H1 (cell line): ENCODE measurements at places on chromosomes 2 and 18.

GRCh38 chr2:15949126-15949525, 8.8 kb downstream of the MYCN start:
- no peak for DNase-seq

- DNase-seq: no peak
These were observed 82.9 kb downstream of the DYSF start for GRCh38 chr2:71536226-71536671.

DNA sequence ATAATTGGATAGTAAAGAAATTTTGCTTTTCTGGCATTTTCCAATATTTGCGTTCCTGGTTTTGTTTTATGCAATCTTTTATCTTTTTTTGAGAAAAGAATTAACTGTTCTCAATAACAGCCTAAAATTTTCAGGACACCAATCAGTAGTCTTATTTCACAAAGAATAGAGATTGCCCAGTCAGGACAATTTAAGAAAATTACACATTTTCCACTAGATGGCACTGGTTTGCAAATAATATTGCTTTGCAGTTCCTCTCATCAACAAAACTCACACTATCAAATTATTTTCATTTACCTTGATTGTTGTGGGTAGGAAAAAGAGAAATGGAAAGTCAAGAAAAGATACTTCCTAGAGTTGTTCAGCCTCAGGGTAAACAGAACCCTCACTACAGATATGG, 2.4 kb upstream of the RBM45 start:
- no peak for DNase-seq

DNA sequence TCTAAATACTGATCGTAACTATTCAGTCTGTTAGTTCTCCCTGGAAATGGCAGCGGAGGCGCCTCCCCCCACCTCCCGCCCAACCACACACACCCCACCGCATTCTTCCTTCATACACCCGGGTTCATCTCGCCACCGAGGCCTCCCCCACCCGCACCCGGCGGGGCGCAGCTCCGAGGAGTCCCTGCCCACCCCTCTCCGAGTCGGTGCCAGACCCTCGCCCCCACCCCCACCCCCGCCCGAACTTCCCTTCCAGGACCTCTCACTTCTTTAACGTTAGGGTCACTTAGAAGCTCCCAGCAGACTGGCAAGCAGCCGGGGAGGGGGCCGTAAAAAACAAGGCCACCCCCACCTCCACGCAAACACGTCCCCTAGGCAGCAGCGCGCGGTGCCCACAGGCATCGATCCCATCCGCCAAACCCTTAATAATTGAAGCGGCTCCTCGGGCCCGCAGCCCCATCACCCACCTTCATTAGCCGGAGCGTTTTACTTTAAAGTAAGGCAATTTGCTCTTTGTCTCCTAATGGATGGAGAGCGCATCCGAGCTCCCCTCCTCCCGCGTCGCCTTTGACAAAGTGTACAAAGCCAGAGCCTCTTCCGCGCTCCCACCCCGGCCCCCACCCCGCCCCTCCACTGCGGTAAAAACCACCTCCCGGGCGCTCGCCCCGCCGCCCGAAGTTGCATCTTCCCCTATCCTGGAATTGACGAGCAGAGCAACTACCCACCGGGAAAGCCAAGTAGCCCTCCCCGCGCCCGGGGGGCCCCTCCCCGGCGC, 624 bp downstream of the ZNF516 start:
- DNase-seq: no peak

DNA sequence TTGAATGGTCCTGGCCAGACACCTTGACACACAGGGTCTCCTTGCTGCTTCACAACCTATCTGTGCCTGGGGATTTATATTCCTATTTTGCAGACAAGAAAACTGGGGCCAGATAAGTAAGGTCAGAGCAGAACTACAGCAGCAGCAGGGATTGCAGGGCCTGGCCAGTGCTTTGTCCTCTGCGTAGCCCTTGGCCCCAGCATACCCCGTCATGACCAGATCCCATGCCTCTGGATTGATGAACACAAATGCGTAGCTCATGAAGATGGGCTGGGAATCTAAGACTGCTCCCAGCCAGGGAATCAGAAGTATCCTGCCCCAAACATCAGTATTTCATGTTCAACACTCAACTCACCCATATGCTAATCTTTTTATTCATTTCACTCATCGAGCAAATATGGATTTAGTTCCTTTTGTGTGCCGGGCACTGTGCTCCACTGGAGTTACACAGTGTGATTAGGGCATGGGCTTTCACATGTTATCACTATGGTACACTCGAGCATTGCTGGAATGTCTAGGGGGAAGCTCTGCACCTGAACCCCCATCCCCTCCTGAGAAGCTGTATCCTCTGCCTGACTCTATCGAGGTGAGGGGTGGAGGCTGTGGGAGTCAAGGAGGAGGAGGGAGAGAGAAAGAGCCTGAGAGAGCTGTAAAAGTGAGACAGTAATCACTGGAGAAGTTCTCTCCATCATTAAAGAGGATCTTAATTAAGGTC, 143.3 kb downstream of the CYP26B1 start:
- DNase-seq: no peak

- no peak for DNase-seq
These were observed 4.9 kb downstream of the FKBP1B start for GRCh38 chr2:24054366-24055010.

GRCh38 chr18:10798727-10799550, 273.1 kb downstream of the NAPG start:
- DNase-seq: no peak

DNA sequence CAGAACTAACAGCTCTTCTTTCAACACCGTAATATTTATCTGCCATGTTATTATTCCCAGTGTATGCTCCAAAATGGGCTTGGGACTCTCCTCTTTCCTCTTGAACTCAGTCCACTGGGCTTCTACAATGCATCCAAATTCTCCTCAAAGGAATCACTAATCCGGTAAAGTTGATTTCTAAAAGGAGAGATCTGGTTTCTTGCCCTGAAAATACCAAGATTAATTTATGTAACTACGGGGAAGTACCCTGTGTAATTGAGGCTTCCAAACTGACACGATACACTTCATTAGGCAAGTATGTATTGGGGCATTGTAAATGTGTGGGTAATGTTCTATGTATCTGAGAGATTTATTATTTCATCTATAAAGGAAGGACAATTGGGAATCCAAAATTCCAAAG, 5.7 kb downstream of the NCKAP5 start:
- no peak for DNase-seq

DNA sequence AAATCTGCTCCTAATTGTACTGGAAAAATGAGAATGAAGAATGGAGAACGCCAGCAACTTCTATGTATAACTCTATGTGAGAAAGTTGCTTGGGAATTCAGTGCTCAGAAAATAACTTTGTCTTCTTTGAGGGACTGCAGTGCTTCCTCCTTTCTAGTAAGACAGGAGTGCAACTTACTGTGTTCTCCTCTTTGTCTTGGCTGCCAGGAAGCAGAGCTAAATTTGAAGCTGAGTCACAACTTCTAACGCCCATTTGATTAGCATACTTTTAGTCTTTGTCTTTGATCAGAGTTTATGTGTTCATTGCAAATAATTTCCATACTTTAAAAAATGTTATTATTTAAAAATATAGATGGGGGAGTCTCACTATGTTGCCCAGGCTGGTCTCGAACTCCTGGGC, 6.6 kb downstream of the ARHGAP25 start:
- DNase-seq: no peak
